ENCODE measurements at places on chromosomes 16 and 17.
A peak's percentile ranks its signal among the peaks of the same experiment; 100 is the strongest.

GRCh38 chr17:2337544-2338314 is 428 bp downstream of the SGSM2 start:
- H3K4me1 ChIP-seq, result peaks cover 30% of the 10 kb centered on the region
- no peaks in the 10 kb centered on the region for H3K27me3 ChIP-seq
- H3K27ac ChIP-seq, result peak overlapping the region; percentile 53
- H3K4me3 ChIP-seq, result peak overlapping the region; percentile 91

- peaks cover 33% of the 10 kb centered on the region for H3K36me3 ChIP-seq
- H3K27me3 ChIP-seq, result no peaks in the 10 kb centered on the region
- no peak overlapping the region for H3K27ac ChIP-seq
- H3K4me1 ChIP-seq, result peaks cover 49% of the 10 kb centered on the region
- DNase-seq, result no peak
- no peak overlapping the region for H3K4me3 ChIP-seq
Measured at GRCh38 chr16:31711344-31711845, 162.2 kb upstream of the ZNF267 start.

GRCh38 chr16:4775005-4775404 is 8.0 kb upstream of the ZNF500 start:
- H3K27me3 ChIP-seq, result no peaks in the 10 kb centered on the region
- DNase-seq, result no peak
- H3K4me1 ChIP-seq, result no peaks in the 10 kb centered on the region

DNA sequence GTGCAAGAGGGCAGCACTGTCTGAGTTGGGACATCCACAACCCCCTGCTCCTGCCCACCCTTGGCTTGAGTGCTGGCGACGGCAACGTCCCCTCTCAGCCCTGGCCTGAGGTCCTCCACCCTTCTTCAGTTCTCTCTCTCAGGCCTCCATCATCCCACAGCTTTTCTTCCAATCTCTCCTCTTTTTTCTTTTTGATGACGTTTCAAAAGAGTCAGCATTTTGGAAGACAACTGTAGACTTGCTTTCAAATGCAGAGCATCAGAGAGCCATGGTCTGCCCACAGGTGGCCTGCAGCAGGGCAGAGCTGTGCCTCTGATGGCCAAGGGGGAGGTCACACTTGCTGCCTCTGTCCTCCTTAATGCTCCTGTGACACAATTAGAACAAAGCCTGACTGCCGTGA is 775.4 kb downstream of the KCNJ18 start:
- no peak overlapping the region for H3K27ac ChIP-seq
- H3K4me3 ChIP-seq, result no peak overlapping the region
- H3K4me1 ChIP-seq, result no peaks in the 10 kb centered on the region
- H3K36me3 ChIP-seq, result no peaks in the 10 kb centered on the region
- no peaks in the 10 kb centered on the region for H3K27me3 ChIP-seq
- DNase-seq, result no peak

- H3K27ac ChIP-seq, result peak within 1 kb of the TSS; percentile 58
- no peaks in the 10 kb centered on the region for H3K36me3 ChIP-seq
- no peaks in the 10 kb centered on the region for H3K27me3 ChIP-seq
Measured at GRCh38 chr17:47323382-47324223, at the start of gene EFCAB13. TSS of gene EFCAB13 (plus strand) at chr17:47323955. CDS start at chr17:47328354, 4,399 bp downstream.

- no peaks in the 10 kb centered on the region for H3K27me3 ChIP-seq
- no peaks in the 10 kb centered on the region for H3K4me1 ChIP-seq
- no peak overlapping the region for H3K4me3 ChIP-seq
- peaks cover 33% of the 10 kb centered on the region for H3K36me3 ChIP-seq
- H3K27ac ChIP-seq, result no peak overlapping the region
Measured at GRCh38 chr16:68902003-68902968, 59.0 kb downstream of the TANGO6 start.

GRCh38 chr16:78441298-78441697 is 341.8 kb downstream of the WWOX start:
- H3K27ac ChIP-seq, result no peak overlapping the region
- no peak for DNase-seq
- H3K4me3 ChIP-seq, result no peak overlapping the region
- no peaks in the 10 kb centered on the region for H3K27me3 ChIP-seq

GRCh38 chr16:67547423-67548264 is 14.7 kb upstream of the CTCF start:
- peak overlapping the region; percentile 72 for H3K27ac ChIP-seq
- DNase-seq, result peak; percentile 61
- H3K27me3 ChIP-seq, result no peaks in the 10 kb centered on the region

DNA sequence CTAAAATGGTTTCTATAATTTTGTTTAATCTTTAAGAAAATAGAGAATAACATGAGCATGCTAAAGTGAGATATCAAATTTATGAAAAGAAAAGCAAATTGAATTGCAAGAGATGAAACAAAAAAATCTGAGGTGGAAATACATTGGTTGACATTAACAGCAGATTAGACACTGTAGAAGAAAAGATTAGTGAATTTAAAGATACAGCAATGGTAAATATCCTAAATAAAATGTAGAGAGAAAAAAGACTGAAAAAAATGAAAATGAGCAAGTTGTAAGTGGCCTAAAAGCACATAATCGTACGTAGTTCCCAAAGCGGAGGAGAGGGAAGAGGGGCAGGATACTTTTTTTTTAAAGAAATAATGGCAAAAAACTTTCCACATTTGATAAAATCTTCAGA is 30.5 kb upstream of the ALDH3A2 start:
- H3K4me3 ChIP-seq, result no peak overlapping the region
- DNase-seq, result no peak
- no peak overlapping the region for H3K27ac ChIP-seq
- no peaks in the 10 kb centered on the region for H3K27me3 ChIP-seq
- no peaks in the 10 kb centered on the region for H3K36me3 ChIP-seq

GRCh38 chr16:69188236-69188549 is 1.2 kb downstream of the SNTB2 start:
- H3K27me3 ChIP-seq, result no peaks in the 10 kb centered on the region
- H3K4me1 ChIP-seq, result peaks cover 54% of the 10 kb centered on the region
- peak overlapping the region; percentile 81 for H3K4me3 ChIP-seq

DNA sequence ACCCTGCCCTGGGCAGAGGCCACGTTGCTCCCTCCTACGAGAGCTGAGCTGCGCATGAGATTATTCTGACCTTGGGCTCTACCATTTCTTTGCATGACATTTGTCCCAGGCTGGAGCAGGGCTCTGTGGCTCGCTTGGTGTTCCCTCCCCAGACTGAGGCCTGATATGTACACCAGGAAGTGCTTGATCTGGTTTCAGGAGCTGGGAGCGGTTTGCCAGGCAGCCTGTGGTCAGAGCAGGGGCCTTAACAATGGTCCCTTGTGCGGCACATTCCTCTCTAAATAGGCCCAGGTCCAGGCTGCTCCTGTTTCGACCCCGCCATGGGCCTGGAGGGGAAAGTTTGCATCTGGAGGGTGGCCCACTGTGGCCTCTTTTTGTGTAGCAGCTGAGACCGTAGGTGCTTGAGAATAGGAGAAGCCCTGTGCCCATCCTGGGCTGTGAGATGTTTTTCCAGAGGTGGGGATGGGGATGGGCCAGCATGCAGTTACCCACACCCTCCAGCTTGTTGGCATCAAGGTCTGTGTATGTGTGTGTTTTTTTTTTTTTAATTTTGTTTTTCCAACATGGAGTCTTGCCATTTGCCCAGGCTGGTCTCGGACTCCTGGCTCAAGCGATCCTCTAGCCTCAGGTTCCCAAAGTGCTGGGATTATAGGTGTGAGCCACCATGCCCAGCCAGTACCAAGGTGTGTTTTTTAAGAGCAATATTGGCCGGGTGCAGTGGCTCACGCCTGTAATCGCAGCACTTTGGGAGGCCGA is 253.9 kb downstream of the SEC14L1 start:
- H3K4me3 ChIP-seq, result no peak overlapping the region
- no peak overlapping the region for H3K27ac ChIP-seq
- H3K36me3 ChIP-seq, result peaks cover 21% of the 10 kb centered on the region
- no peaks in the 10 kb centered on the region for H3K27me3 ChIP-seq
- DNase-seq, result no peak

DNA sequence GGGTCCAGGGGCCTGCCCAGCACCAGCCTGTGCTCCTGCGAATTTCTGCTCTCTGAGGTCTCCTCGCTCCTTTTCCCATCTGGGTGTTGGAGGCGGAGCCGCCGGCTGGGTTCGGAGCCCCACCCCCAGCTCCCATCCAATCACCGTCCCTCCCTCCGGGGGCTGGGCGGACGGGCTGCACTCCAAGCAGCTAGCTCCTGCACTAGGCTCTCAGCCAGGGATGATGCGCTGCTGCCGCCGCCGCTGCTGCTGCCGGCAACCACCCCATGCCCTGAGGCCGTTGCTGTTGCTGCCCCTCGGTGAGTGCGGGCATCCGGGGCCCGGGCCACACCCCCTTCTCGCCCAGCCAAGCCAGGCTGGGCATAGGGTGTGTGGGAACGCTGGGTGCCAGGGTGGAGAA is at the start of gene NRN1L:
Gene NRN1L, plus strand, starts transcription at position 202 of the 400 bp plus-strand sequence. Its CDS starts 19 bp downstream, at position 221.
- no peak within 1 kb of the TSS for H3K4me3 ChIP-seq
- peaks cover 65% of the 10 kb centered on the region for H3K36me3 ChIP-seq
- H3K27me3 ChIP-seq, result no peaks in the 10 kb centered on the region

GRCh38 chr16:3472878-3473595 is 22.3 kb downstream of the C16orf90 start:
- peaks cover 21% of the 10 kb centered on the region for H3K4me1 ChIP-seq
- no peak overlapping the region for H3K4me3 ChIP-seq
- H3K36me3 ChIP-seq, result peaks cover 18% of the 10 kb centered on the region
- no peak for DNase-seq

DNA sequence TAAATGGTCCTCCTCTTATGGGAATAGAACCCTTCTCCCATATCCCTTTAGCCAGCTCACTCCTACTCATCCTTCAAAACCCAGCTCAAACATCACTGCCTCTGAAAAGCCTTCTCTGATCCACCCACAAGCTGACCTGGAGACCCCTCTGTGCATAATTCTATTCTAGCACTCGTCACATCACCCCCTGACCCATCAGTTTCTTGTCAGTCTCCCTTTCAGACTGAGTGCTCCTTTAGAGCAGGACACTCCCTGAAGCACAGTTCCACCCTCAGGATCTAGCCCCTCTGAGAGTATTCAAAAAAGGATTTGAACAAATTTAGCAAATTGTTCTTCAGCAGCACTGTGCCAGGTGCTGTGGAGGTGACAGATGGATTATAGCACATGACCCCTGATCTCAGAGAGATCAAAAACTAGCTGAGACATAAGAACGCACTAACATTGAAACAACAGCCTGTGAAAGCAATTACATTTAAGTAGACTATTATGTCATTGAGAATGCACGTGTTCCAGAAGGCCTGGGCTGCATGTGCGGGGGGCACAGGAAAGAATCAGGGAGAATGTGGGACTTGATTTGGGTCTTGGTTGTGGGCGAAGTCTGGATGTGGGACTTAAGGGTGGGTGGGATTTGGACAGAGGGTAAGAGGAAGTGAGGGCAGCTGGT is 43.5 kb downstream of the MRPS23 start:
- H3K4me1 ChIP-seq, result peaks cover 6% of the 10 kb centered on the region
- no peak for DNase-seq
- no peak overlapping the region for H3K4me3 ChIP-seq
- no peak overlapping the region for H3K27ac ChIP-seq

GRCh38 chr16:74951206-74951605 is 33.7 kb downstream of the WDR59 start:
- H3K4me1 ChIP-seq, result no peaks in the 10 kb centered on the region
- no peaks in the 10 kb centered on the region for H3K27me3 ChIP-seq
- H3K27ac ChIP-seq, result no peak overlapping the region
- no peak for DNase-seq
- H3K4me3 ChIP-seq, result no peak overlapping the region
- H3K36me3 ChIP-seq, result peaks cover 64% of the 10 kb centered on the region

GRCh38 chr16:50519001-50519400 is 29.2 kb upstream of the NKD1 start:
- DNase-seq, result no peak
- H3K27ac ChIP-seq, result no peak overlapping the region
- no peaks in the 10 kb centered on the region for H3K4me1 ChIP-seq
- H3K27me3 ChIP-seq, result no peaks in the 10 kb centered on the region

DNA sequence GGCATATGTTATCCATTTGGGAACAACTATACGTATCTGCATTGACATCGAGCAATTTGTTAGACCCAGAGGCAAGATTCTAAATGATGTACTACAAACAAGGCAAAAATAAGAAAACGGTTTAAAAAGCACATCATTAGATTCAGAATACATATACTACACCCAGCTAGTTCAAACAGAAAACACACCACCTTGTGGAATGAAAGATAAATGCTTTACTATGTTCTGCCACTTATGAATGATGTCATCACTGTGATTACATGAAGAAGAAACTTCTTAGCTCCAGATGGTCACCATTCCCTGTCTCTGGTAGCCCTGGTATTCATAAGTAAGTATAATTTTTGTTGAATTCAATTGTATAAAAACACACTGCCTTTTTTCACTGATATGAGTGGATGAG is 7.8 kb downstream of the NACA2 start:
- no peak for DNase-seq
- H3K4me3 ChIP-seq, result no peak overlapping the region

DNA sequence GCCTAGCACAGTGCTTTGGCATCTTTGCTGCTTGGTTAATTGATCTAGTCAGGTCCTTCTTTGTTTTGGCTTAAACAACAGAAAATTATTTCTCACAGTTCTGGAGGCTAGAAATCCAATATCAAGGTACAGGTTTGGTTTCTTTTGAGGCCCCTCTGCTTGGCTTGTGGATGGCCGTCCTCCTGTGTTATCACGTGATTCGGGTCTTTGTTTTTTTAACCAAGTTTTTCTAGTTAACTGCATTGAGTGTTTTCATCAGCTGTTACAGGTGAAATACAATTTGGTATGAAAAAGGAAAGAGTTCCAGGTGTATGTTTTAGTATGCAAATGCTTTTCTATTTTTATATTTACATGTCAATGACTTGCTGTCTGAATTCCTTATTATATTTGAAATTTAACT is 2.8 kb downstream of the NLK start:
- H3K4me1 ChIP-seq, result peaks cover 30% of the 10 kb centered on the region
- H3K36me3 ChIP-seq, result no peaks in the 10 kb centered on the region
- no peak overlapping the region for H3K27ac ChIP-seq
- no peaks in the 10 kb centered on the region for H3K27me3 ChIP-seq

GRCh38 chr16:4371357-4372000 is at the start of gene VASN:
TSS of gene VASN (plus strand) at chr16:4371848. CDS start at chr16:4380878, 9,030 bp downstream.
- H3K4me3 ChIP-seq, result peak within 1 kb of the TSS; percentile 49
- DNase-seq, result peak; percentile 65
- no peak within 1 kb of the TSS for H3K27ac ChIP-seq
- peaks cover 57% of the 10 kb centered on the region for H3K4me1 ChIP-seq
- H3K27me3 ChIP-seq, result no peaks in the 10 kb centered on the region

- H3K4me1 ChIP-seq, result peaks cover 10% of the 10 kb centered on the region
- H3K4me3 ChIP-seq, result no peak overlapping the region
- DNase-seq, result no peak
- H3K27ac ChIP-seq, result no peak overlapping the region
- peaks cover 4% of the 10 kb centered on the region for H3K27me3 ChIP-seq
Measured at GRCh38 chr17:82356845-82357355, 2.1 kb upstream of the TEX19 start.

GRCh38 chr17:29124135-29124924 is 55.9 kb downstream of the MYO18A start:
- H3K27me3 ChIP-seq, result no peaks in the 10 kb centered on the region
- no peak for DNase-seq
- peaks cover 18% of the 10 kb centered on the region for H3K4me1 ChIP-seq

- no peaks in the 10 kb centered on the region for H3K36me3 ChIP-seq
- H3K27ac ChIP-seq, result no peak overlapping the region
- H3K4me1 ChIP-seq, result no peaks in the 10 kb centered on the region
- no peaks in the 10 kb centered on the region for H3K27me3 ChIP-seq
- no peak for DNase-seq
Measured at GRCh38 chr17:13421581-13422130, 180.1 kb downstream of the HS3ST3A1 start.

GRCh38 chr17:20263595-20263994 is 203.7 kb downstream of the LGALS9B start:
- H3K4me1 ChIP-seq, result peaks cover 27% of the 10 kb centered on the region
- no peak overlapping the region for H3K27ac ChIP-seq

- H3K4me3 ChIP-seq, result no peak overlapping the region
- no peaks in the 10 kb centered on the region for H3K27me3 ChIP-seq
- DNase-seq, result no peak
- no peaks in the 10 kb centered on the region for H3K4me1 ChIP-seq
- H3K36me3 ChIP-seq, result no peaks in the 10 kb centered on the region
Measured at GRCh38 chr17:78572239-78573205, 4.7 kb downstream of the DNAH17 start.
